Inflammatory macrophage (primary cell): ENCODE measurements at places on chromosomes 2 and 18.

GRCh38 chr2:182043021-182043420, 57.4 kb downstream of the PPP1R1C start:
- DNase-seq, result no peak

- no peak for DNase-seq
Observed at GRCh38 chr2:219452361-219453317, 18.0 kb downstream of the SPEG start.

DNA sequence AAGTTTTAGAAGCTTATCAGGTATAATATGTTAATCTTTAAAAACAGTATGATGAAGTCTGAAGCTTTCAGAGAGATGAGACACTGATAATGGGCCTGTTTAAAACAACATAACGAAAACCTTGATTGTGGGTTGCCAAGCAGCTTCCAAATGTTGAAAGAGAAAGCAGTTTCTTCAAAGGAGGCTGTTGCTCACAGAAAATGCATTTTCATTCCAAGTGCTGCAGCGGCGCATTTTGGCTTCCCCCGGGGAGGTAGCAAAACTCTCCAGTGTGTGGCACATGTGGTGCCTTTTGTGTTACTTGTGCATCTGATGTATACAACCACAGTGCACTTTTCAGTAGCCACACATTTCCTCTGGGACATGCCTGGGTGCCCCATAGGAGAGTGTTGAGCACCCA, 66.1 kb downstream of the TMEFF2 start:
- DNase-seq, result no peak

DNA sequence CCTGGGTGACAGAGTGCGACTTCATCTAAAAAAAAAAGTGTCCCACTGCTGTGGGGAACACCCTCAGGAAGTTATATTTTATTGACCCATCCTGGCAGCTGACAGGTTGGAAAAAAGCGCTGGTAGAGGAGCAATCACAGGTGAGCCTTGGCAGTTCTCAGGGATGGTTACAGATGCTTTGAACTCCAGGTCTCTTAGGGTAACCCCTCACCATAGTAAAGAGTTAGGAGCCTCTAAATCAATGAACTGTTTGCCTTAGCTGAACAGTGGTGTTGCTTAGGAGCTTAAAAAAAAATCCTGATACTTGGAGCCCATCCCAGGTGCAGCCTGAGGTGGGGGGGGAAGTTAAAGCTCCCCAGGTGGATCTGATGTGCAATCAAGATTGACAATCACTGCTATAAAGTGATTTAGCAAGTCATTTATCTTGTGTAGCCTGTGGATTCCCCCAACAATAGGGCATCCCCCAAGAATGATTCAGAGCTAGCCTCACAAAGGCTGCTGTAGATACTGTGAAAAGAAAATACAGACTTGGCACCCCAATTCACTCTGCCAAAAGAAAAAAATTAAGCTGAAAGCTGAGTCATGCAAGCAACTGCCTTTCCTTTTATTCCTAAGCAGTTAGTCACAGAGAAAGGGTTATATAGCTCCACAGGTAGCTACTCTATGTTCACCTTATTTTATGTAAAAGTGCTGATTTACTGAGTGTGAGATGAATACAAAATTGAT, 14.8 kb downstream of the SLC16A14 start:
- DNase-seq, result no peak

DNA sequence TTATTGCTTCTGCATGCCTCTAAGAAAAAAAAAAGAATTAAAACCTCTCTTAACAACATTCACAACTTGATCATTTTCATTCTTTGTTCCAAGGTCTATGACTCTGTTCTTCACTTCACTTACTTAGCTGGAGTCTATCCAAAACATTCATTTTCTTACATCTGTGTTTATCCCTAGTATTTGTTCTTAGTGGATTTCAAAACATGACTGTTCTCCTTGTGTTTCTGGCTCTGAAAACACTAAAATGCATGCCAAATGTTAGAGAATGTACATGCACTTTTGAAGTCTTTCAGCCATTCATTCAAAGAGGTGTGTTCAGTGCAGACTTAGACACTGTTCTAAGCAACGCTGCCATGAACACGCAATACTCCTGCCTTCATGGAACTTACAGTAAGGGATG, 138.8 kb downstream of the CNTNAP5 start:
- DNase-seq, result no peak

- no peak for DNase-seq
Observed at GRCh38 chr2:47222826-47223554, 67.9 kb upstream of the STPG4 start.

DNA sequence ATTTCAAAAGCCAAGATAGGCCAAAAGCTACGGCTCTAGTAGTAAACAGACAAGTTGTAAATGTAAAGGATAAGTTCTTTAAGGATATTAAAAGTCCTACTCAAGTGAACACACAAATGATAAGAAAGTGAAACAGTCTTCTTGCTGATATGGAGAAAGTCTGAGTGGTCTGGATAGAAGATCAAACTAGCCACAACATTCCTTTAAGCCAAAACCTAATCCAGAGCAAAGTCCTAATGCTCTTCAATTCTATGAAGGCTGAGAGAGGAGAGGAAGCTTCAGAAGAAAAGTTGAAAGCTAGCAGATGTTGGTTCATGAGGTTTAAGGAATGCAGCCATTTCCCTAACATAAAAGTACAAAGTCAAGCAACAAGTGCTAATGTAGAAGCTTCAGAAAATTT, 111.7 kb upstream of the ZEB2 start:
- no peak for DNase-seq

- DNase-seq, result no peak
Observed at GRCh38 chr18:78054801-78055200, 805.2 kb downstream of the GALR1 start.

DNA sequence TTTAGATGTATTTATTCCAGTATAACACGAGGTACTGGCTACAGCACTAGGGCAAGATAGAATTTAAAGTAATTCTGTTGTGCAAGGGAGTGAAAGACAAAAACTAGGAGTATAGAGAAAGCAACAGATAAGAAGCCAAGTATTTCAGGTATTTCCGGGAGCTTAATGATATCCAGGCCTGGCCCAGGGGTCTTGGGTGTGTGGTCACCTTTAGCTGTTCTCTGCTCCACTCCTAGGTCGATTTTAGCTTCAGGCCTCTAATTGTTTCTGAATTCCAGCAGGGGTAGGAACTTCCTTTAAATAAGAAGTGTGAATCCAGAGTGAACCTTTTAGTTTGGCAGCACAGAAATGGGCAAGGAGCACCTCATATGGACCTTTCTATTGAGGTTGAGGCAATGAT, 342.3 kb upstream of the MYT1L start:
- no peak for DNase-seq

DNA sequence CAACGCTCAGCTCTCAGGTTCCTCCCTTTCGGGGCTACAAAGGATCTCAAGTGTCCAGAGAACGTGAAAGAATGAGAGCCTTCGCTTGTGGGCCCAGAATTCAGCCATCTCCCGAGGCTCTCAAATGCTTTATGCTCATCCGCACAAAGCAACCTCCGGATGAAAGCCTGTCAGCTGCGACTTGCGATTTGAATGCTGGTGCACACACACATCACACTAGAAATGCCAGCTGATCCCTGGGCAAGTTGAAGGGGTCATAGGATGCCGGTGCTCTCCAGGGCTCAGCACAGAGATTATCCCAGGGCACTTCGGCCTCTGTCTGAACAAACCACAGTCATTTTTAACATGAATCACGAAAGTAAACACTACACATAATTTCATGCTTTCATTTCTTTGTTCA, 141.8 kb upstream of the MYT1L start:
- no peak for DNase-seq

GRCh38 chr2:60560734-60561644, 7.5 kb upstream of the BCL11A start:
- peak; percentile 81 for DNase-seq

DNA sequence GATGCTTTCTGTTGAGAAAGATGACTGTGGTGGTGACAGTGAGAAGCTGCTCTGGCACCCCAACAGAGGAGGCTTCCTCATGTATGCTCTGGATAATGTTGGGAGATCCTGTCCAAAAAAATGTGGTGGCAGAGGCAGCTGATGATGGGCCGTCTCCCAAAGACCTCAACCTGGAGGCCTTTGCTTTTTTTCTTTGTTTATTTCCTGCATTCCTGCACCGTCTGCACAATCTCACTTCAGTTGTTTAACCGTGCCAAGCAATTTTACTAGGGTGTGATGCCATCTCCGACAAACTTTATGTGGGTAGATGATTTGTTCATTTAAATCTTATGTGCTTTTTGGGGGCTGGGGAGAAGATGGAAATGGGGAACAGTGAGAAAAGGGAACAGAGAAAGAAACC, 62.2 kb upstream of the IGFBP5 start:
- DNase-seq, result peak; percentile 36
